ENCODE measurements at places on chromosomes 12 and 14.

DNA sequence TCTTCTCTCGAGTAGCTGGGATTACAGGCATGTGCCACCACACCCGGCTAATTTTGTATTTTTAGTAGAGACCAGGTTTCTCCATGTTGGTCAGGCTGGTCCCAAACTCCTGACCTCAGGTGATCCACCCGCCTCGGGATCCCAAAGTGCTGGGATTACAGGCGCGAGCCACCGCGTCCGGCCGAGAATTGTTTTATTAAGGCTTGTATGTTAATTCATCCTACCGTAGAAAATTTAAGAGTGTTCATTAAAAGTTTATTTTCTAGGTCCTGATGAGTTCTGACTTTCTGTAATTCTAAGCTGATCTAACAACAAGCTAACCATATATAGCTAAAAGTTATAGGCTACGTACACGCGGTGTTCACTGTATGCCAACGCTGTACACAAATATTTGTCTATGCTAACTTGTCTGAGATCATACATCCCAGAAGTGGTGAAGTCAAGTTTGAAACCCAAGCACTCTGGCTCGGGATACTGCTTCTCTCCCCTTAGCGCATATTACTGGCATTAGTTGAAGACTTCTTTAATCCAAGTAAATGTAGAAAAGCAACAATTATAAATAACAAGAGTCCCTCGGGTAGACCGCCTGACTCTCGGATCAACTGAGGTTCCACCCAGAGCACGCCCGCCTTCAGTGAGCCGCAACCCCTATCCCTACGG, 570 bp upstream of the MRPS35 start:
- DNase-seq: no peak

- DNase-seq: no peak
These were observed 28.5 kb downstream of the PRIMA1 start for GRCh38 chr14:93759719-93760307.

- DNase-seq: no peak
These were observed 158.2 kb upstream of the NTF3 start for GRCh38 chr12:5273709-5274108.

GRCh38 chr14:101561145-101561896, at the start of gene DIO3:
Gene DIO3 (plus strand): TSS chr14:101561495.
- peak; percentile 45 for DNase-seq

DNA sequence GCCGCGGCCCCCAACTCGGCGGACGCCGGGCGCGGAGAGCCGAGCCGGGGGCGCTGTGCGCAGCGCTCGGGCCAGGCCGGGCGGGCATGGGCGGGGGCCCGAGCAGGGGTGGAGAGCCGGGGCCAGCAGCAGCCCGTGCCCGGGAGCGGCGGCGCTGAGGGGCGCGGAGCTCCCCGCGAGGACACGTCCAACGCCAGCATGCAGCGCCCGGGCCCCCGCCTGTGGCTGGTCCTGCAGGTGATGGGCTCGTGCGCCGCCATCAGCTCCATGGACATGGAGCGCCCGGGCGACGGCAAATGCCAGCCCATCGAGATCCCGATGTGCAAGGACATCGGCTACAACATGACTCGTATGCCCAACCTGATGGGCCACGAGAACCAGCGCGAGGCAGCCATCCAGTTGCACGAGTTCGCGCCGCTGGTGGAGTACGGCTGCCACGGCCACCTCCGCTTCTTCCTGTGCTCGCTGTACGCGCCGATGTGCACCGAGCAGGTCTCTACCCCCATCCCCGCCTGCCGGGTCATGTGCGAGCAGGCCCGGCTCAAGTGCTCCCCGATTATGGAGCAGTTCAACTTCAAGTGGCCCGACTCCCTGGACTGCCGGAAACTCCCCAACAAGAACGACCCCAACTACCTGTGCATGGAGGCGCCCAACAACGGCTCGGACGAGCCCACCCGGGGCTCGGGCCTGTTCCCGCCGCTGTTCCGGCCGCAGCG, 639 bp downstream of the FZD10 start:
- no peak for DNase-seq

GRCh38 chr12:110932046-110932445, 11.7 kb upstream of the MYL2 start:
- DNase-seq: no peak

Data from iPS DF 19.7 (cell line).